ENCODE measurements at places on chromosomes 16 and 17.

- no peak for DNase-seq
Observed at GRCh38 chr16:2477327-2477726, 2.4 kb downstream of the TBC1D24 start.

- no peak for DNase-seq
Observed at GRCh38 chr17:74288785-74289184, 14.8 kb downstream of the DNAI2 start.

DNA sequence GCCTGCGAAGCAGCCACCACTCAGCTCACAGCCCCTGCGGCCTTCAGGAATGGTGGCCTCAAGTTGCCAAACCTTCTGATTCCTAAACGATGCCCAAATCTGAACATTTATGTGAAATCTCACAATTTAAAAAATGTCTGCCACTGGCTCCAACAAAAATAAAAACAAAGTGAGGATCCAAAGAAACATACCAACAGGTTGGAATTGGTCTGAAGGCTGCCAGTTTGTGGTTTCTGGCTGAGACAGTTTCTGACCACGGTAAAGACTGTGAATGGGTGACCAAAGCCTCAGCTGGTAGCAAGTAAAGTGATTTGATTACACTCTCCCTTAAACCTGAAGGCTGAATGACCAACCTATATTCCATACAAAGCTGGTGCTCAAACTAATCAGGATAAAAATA, 24.9 kb downstream of the LITAFD start:
- no peak for DNase-seq

DNA sequence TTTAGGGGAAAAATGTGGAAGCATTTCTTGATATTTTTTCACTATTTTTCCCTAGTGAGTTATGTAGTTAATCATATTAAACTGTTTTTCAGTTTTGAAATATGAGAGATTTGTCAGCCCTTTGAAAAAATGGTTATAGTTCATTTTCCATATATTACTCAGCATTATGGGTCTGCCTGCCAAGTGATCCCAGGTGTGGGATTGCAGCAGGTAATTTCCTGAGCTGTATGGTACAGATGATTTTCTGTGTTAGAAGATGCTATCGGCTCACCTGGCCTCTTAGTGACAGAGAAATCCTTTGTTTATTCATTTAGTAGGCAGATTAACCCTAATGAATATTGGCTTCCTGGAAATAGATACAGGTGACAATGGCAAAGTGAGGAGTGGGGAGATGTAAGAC, 275.1 kb upstream of the TBX2 start:
- no peak for DNase-seq
